ENCODE measurements at places on chromosomes 3 and 15. TPM values are rescaled to one million over a fixed set of nuclear protein-coding genes. Genes with fewer than 3 reads are reported as not detected.

The BUB1B gene
- total RNA-seq: 1.8 TPM

The MKRN3 gene
- 2.5 TPM for total RNA-seq

The CFAP44 gene
- 10.3 TPM for total RNA-seq

The SLC22A13 gene
- 0.41 TPM for total RNA-seq

The ZNF660 gene
- total RNA-seq: 5.9 TPM

The CORO2B gene
- total RNA-seq: 3.6 TPM

The GPD1L gene
- total RNA-seq: 84.1 TPM

The TMEM158 gene
- total RNA-seq: 2.1 TPM

The CNTN3 gene
- 1.6 TPM for total RNA-seq

The C3orf49 gene
- total RNA-seq: not detected

The GXYLT2 gene
- 8.4 TPM for total RNA-seq

The ROBO1 gene
- 27.1 TPM for total RNA-seq

The C3orf85 gene
- total RNA-seq: not detected

The XRN1 gene
- 46.1 TPM for total RNA-seq

The GOLGA6D gene
- total RNA-seq: not detected

The CCDC39 gene
- total RNA-seq: not detected

The ITIH1 gene
- not detected for total RNA-seq

The EFCC1 gene
- total RNA-seq: 17.2 TPM

The SCN11A gene
- total RNA-seq: 0.14 TPM

The NUDT16 gene
- total RNA-seq: 47.2 TPM

The SERPINI2 gene
- not detected for total RNA-seq

The SEMA3F gene
- 65.6 TPM for total RNA-seq

The CHRNA3 gene
- total RNA-seq: not detected

The CSPG5 gene
- 5.4 TPM for total RNA-seq

The SMCO1 gene
- total RNA-seq: not detected

The TGM4 gene
- not detected for total RNA-seq

The ATP13A5 gene
- total RNA-seq: 2.0 TPM

The NPAP1 gene
- 0.17 TPM for total RNA-seq

The AADACL2 gene
- total RNA-seq: not detected

The SEMA3G gene
- 27.6 TPM for total RNA-seq

The CPOX gene
- total RNA-seq: 15.8 TPM

The MAP6D1 gene
- 1.2 TPM for total RNA-seq

The PROS1 gene
- total RNA-seq: 70.5 TPM

The SPPL2A gene
- total RNA-seq: 112 TPM

The CELF6 gene
- total RNA-seq: 5.4 TPM

The SAMD7 gene
- not detected for total RNA-seq

The NTRK3 gene
- total RNA-seq: 2.8 TPM

The GNAT1 gene
- not detected for total RNA-seq

The KCNMB2 gene
- 1.2 TPM for total RNA-seq

The CYP19A1 gene
- 0.58 TPM for total RNA-seq

The SYNPR gene
- not detected for total RNA-seq

The ADCY5 gene
- total RNA-seq: 4.0 TPM

The WNT5A gene
- total RNA-seq: 24.5 TPM

The CCRL2 gene
- 28.5 TPM for total RNA-seq

The CCR9 gene
- not detected for total RNA-seq

The ZNF639 gene
- total RNA-seq: 28.9 TPM

The OR5K2 gene
- not detected for total RNA-seq

The GOLGA8R gene
- 5.3 TPM for total RNA-seq
